ENCODE measurements at places on chromosomes 6 and 20.

GRCh38 chr6:53611342-53611741 is 54.2 kb downstream of the KLHL31 start:
- no peak for DNase-seq

- DNase-seq: no peak
Observed at GRCh38 chr6:135030056-135030473, 24.6 kb downstream of the HBS1L start.

DNA sequence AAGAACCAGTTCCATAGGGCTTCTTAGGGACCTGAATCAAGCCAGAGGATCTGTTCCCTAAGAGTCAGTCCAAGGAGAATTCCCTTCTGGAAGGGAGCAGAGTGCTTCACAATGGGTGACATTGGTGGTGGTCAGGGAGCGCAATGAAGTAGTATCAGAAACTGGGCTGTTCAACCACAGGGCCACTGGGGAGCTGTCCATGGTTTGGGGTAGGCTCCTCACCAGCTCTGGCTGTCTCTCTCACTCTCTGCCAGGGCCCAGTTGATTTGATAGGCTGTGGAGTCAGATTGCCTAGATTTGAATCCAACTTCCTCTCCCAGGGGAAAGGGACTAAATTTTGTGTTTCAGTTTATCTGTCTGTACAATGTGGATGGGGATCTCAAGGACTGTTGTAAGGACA is 36.7 kb upstream of the CHD6 start:
- DNase-seq: no peak

DNA sequence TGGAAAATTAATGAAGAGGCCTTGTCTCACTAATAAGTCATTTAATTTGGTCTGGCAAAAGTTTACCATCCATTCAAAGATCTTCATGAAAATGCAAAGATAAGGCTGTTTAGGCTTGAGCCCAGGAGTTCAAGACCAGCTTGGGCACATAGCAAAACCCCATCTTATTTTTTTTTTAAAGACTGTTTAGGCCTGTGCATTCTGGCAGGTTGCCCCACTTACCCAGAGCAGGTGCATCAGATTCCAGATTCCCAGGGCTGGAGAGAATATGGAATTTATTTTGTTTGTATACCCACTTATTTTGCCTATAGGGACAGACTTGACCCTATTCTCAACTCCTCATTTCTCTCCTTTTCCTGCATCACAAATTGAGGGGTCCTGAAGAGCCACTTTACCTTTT is 5.7 kb downstream of the FOXO3 start:
- no peak for DNase-seq
